ENCODE measurements at places on chromosomes 7 and 10. TPM values are rescaled to one million over a fixed set of nuclear protein-coding genes. Genes with fewer than 3 reads are reported as not detected.

The BBIP1 gene
- total RNA-seq: 30.7 TPM

The CYP26C1 gene
- total RNA-seq: not detected

The PARD3 gene
- 55.2 TPM for total RNA-seq

The GDF10 gene
- 0.08 TPM for total RNA-seq

The DENND2A gene
- 0.64 TPM for total RNA-seq

Data from A549 treated with AZD2906 at 1 μM for 4 hours (cell line).